Femur (tissue), 1 donor: ENCODE measurements at places on chromosomes 12 and 14.
A peak's percentile ranks its signal among the peaks of the same experiment; 100 is the strongest.

DNA sequence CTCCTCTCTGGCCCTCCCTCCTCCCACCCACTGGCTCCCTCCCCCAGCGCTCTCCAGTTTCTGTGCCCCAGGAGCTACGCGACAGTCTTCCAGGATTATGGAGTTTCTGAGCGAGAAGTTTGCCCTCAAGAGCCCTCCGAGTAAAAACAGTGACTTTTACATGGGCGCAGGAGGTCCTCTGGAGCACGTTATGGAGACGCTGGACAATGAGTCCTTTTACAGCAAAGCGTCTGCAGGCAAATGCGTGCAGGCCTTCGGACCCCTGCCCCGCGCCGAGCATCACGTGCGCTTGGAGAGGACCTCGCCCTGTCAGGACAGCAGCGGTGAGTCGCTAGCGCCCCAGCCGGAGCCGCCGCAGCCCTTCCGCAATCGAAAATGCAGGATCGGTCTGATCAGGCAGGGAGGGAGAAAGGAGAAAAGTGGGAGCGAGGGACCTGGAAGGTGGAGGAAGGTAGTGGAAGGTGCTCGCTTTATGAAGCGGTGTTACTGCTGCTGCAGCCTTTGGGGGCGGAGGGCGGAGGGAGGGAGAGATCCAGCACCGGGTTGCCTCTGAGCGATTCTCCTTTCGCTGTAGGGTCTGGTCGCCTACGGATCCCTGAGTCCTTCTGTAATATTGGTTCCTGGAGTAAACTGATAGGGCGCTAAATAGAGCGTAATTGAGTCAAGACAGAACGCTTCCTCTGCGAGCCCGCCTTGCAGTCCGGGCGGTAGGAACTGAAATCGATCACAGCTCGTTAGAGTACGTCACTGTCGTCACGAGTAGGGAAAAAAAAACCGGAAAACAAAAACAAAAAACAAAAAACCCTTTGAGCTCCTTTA is at the start of gene ALX1:
TSS of gene ALX1 (plus strand) at position 56 of the 819 bp plus-strand sequence. CDS start at position 98, 42 bp downstream.
- DNase-seq, result peak; percentile 51

DNA sequence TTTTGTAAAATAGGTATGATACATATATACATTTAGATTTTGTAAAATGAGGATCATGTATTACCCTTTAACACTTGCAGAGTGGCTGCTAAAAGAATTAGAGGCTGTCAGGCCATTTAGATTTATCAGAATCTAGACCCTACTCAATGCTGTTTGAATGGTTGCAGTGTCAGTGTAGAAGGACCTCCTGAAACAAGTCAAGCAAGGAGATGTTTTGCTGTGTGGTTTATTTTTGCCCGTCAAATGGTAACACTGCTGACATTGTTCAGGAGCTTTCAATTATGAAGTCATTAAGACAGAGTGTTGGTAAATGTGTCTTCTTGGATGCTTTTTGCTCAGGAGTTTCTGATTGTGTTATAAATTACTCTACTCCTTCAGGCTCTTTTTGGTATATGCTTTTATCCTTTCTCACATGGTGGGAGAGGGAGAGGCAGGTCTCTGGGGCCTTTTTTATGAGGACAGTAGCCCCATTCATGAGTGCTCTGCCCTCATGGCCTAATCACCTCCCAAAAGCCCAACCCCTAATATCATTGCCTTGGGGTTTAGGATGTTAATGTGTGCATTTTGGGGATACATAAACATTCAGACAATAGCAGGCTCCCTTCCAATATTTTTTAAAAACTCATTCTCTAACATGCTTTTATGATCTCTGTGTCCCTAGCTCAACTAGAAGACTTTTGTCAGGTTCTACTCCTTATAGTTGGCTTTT is 16.5 kb downstream of the EID3 start:
- no peak for DNase-seq

- peak; percentile 62 for DNase-seq
Measured at GRCh38 chr14:99272899-99273765, 1.1 kb upstream of the BCL11B start.

- no peak for DNase-seq
Measured at GRCh38 chr12:113030875-113031525, 25.5 kb upstream of the DTX1 start.

DNA sequence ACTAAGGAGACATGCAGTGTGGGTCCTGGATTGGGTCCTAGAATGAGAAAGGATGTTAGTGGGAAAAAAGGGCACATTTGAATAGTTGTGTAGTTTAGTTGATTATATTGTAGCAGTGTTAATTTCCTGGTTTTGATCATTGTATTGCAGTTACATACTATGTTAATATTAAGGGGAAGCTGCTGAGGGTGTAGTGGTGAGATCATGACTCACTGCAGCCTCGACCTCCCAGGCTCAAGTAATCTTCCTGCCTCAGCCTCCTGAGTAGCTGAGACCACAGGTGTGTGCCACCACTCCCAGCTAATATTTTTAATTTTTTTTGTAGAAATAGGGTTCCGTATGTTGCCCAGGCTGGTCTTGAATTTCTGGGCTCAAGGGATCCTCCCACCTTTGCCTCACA is 21.7 kb downstream of the BORCS5 start:
- DNase-seq, result no peak

GRCh38 chr12:60148109-60148508 is 552.3 kb downstream of the SLC16A7 start:
- no peak for DNase-seq

- DNase-seq, result peak; percentile 25
Measured at GRCh38 chr14:67704484-67705089, 2.9 kb downstream of the RDH12 start.

GRCh38 chr14:83863042-83863774 is 1666.7 kb upstream of the FLRT2 start:
- no peak for DNase-seq

DNA sequence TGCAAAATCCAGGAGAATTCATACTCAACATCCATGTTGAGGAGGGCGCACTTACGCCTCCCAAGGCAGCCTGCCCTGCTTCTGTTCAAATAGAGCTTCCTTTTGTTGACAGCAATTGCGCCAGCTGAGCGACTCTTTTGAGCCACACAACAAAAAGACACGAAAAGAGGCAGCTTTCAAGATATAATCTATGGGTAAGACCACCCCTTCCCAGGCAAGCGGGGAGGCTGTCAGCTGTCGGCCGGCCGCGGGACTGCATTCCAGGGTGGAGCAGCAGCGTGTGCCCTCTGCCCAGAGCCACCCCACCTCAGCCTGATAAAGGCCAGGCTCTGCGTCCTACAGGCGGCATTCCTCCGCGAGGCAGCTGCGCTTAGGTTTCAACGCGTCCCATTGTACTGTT is 15.8 kb upstream of the STAB2 start:
- peak; percentile 49 for DNase-seq

- no peak for DNase-seq
Measured at GRCh38 chr14:98173305-98173704, 1098.7 kb downstream of the BCL11B start.

GRCh38 chr12:55724940-55725309 is 3.9 kb downstream of the CD63 start:
- no peak for DNase-seq

GRCh38 chr14:44783901-44784300 is 177.8 kb downstream of the KLHL28 start:
- no peak for DNase-seq

DNA sequence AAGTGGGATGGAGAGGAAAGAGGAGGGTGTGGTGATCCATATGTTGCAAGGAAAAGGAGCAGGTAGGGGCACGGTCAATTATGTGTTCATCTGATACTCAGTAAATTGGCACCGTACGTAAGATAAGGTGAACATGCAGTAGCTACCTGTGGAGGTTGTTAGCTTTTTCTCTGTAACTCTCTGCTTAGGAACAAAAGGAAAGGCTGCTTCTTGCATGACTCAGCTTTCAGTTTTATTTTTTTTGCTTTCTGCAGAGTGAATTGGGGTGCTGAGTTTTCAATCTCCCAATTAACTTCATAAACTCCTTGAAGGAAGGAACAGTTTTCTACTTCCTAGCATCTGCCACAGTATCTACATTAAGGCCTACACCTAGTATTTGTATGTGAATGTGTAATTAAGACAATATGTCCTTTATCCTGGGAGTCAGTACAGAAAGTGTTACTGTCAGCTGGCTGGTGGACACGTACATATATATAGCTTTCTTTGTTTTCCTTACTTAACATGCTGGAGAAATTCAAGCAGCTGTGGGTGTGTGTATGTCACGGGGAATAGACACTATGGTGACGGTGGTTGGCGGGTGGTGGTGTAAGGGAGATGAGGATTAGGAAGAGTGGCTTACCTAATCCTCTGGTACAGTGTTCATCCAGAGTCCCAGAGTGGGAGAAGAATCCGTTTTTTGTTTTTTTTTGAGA is 40.1 kb upstream of the WNK1 start:
- DNase-seq, result peak; percentile 50

GRCh38 chr12:89825591-89826449 is 117.2 kb upstream of the ATP2B1 start:
- no peak for DNase-seq

DNA sequence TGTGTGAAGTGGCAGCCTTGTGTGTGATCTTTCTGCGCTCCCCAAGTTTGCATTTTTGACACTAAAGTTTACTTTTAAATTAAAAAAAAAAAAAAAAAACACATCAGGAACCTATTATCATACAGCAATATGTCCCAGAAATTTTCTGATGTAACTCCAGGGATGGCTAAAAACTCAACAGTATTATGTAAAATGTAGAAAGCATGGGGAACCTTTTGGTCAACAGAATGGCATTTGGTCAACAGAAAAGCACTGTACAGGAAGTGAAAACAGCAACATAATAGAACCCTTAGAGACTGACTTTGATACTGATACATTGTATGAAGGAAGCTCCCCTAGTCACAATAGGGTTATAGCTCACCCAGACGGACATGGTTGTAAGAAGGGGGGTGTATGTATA is 224.3 kb downstream of the ITPR2 start:
- DNase-seq, result no peak

GRCh38 chr12:114481200-114481535 is 75.2 kb upstream of the TBX5 start:
- no peak for DNase-seq

DNA sequence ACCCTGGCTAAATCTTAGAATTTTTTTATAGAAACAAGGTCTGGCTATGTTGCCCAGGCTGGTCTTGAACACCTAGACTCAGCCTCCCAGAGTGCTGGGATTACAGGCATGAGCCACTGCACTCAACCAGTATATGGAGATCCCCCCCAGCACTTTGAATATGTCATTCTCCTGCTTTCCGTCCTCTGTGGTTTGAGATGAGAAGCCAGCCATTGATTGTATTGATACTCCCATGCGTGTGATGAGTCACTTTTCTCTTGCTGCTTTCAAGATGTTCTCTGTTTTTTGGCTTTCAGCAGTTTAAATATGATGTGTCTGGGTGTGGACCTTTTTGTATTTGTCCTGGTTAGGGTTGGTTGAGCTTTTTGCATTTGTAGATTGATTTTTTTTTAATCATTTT is 75.2 kb upstream of the DNM1L start:
- no peak for DNase-seq

- no peak for DNase-seq
Measured at GRCh38 chr12:99111600-99111999, 466.5 kb downstream of the APAF1 start.

DNA sequence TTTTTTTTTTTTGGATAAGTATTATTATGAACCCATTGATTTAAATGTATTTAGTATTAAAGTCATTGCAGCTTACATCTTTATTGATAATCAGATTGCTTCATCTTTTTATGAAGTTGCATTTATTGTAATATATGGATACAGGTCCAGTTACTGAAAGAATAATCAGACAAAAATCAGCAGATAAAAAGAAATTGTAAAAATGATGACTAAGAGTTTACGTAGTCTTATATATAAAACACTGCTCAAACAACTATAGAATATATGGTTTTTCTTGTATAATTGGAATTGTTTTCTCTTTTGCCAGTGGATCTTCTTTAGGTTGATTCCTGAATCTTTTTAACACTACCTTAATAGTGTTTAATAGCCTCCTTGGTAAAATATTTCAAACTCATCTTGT is 378.3 kb downstream of the DUSP6 start:
- DNase-seq, result no peak

DNA sequence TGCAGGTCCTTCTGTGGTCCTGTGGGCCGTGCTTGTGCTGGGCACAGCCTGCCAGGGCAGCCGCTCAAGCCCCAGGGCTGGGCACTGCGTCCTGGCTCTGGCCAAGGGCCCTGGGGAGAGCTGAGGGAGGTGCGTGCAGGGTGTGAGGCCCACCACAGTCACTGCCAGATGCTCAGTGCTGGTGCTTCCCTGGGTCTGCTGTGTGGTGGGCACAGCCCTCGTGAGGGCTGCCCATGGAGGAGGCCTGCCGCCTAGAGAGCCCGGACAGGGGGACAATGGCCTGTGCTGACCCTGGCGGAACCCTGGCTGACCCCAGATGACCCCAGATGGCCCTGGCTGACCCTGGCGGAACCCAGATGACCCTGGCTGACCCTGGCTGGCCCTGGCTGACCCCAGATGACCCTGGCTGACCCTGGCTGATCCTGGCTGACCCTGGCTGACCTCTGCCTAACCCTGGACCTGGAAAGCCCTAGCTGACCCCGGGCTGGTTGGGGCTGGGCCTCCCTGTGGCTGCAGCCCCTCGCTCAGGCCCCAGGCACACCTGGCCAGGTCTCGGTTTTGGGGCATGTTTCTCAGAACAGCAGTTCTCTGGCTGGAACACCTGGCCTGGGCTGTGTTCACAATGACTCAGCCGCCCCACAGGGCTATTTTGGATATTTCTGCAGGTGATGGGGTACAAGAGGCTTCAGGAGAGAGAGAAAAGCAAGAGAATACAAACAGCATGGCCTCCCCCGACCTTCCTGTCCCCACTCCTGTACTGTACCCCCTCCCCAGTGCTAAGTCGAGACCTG is 55.4 kb downstream of the TMEM121 start:
- no peak for DNase-seq

- no peak for DNase-seq
Measured at GRCh38 chr14:37508503-37508902, 86.5 kb downstream of the FOXA1 start.

DNA sequence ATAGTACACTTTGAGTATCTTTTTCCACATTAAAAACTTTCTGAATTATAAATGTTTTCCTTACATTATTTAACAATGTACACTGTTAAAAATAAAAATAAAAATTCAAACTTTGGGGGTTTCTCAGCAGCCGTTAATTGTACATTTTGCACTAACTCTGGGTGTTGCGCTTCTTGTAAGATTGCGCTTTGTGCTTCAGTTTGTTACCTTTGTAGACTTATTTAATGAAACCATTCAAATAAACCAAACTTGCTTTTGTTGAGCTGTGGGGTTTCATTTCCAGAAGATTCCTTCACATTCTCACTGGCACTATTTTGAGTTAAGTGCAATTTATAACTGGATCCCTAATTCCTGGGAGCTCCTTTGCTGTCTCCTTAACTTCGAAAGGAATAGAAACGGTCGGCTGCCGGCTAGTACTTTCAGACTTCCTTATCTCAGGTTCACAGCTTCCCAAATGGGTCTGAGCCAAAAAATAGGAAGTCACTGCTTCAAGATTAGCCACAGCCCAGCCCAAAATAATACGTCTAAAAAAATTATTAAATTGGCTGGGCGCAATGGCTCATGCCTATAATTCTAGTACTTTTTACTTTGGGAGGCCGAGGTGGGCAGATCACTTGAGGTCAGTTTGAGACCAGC is 38.2 kb downstream of the RAD52 start:
- DNase-seq, result no peak

DNA sequence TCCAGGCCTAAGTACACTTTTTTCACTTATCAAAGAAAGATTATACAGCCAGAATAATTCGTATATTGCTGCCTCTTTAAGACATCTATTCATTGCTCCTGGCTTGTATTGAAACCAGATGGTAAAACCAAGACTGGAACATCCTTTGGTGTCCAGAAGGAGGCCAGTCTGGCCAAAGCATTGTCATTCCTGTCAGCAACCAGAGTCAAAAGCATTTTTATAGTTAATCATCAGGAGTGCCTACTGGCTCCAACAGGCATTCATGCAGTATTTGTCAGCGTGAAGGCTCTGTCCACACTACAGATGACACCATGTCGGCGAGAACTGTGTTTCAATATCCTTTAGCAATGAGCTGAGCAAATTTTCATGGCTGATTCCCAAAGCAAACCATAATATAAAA is 118.0 kb upstream of the G2E3 start:
- DNase-seq, result no peak
